ENCODE measurements at places on chromosomes 1 and 21. TPM values are rescaled to one million over a fixed set of nuclear protein-coding genes. Genes with fewer than 3 reads are reported as not detected.

Gene TPTE
- total RNA-seq: not detected

Gene KIAA1614
- total RNA-seq: 1.4 TPM

Gene RHD
- not detected for total RNA-seq

Gene CCDC190
- not detected for total RNA-seq

Gene FCRL5
- not detected for total RNA-seq

Gene RAD54L
- total RNA-seq: 11.2 TPM

Gene ZBTB8B
- 0.01 TPM for total RNA-seq

Gene GSTM2
- 3.4 TPM for total RNA-seq

Gene SSU72
- total RNA-seq: 102 TPM

Gene LCE1C
- total RNA-seq: not detected

Gene LCE2A
- not detected for total RNA-seq

Gene FCRL6
- total RNA-seq: not detected

Gene PGBD5
- 0.34 TPM for total RNA-seq
